ENCODE measurements at places on chromosomes 3 and 15. TPM values are rescaled to one million over a fixed set of nuclear protein-coding genes. Genes with fewer than 3 reads are reported as not detected.

HIGD2B gene
- total RNA-seq = not detected

DNA sequence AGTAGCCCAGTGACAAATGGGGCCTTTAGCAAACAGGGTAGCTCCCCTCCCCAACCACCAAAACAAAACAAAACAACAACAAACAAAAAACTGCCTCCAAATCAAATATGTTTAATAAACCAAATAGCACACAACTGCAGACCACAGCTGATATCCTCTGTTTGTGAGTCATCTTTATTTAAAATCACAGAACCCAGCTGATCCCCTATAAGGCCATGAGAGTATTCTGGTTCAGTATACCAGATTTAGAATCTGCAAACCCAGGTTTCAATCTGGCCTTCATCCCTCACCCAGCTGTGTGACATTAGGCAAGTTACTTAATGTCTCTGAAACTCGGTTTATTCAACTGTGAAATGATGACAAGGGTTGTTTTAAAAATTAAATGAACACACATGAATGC, 124.5 kb downstream of the SUCLG2 start:
- H3K27ac ChIP-seq = no peak overlapping the region
- peaks cover 4% of the 10 kb centered on the region for H3K36me3 ChIP-seq
- H3K27me3 ChIP-seq = no peaks in the 10 kb centered on the region
- H3K4me1 ChIP-seq = no peaks in the 10 kb centered on the region

KLHDC8B gene
- total RNA-seq = 88.7 TPM

DNA sequence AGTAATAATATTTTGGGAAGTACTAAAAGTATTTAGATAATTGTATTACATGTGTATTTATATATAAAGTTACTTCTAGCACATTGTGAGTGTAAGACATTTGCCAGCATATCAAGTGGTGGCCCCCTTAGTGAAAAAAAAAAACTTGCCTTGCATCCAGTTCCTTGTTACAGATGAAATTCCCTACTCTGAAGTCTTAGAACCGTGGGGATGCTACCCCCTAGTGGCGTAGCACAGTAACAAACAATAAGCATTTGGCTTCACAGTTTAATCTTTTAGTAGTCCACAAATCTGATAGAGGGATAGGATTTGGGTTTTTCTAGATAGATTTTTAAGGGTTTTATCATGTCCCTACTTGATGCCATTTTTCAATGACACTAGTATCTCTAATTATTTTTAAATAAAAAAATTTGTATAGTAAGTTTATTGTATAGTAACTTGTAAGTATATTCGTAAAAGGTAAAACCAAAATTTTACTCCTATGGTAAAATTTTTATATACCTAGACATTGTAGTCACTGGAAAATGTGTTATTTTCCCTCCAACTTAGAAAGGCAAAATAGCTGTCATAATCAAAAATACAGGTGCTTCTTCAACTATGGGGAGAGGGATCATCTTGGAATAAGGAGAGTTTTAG, 14.3 kb downstream of the SMC4 start:
- H3K36me3 ChIP-seq = peaks cover 17% of the 10 kb centered on the region
- no peak overlapping the region for H3K4me3 ChIP-seq
- H3K27ac ChIP-seq = no peak overlapping the region
- H3K27me3 ChIP-seq = no peaks in the 10 kb centered on the region
- DNase-seq = peak; percentile 81
- no peaks in the 10 kb centered on the region for H3K4me1 ChIP-seq

DNA sequence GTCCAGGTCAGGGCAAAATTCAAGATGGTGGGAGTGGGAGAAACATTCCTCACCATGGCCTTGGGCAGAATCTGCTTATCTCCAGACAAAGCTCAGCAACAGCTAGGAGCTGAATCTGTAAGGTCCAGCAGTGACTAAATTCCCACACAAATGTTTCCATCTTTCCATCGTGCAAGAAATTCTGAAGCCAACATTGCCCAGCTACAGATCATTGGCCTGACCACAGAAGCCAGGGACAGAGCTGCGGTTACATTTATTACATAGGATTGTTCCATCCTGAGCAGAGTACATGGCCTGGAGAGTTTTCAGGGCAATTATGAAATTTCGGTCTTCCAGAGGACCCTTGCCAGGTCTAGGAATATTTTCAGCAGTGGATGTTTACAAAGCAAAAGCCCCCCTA, 100.3 kb downstream of the LIPC start:
- no peak for DNase-seq
- H3K36me3 ChIP-seq = no peaks in the 10 kb centered on the region
- no peak overlapping the region for H3K27ac ChIP-seq
- H3K27me3 ChIP-seq = peaks cover 2% of the 10 kb centered on the region

NR2F2 gene
- 11.3 TPM for total RNA-seq

GRCh38 chr15:37106490-37107001, 6.2 kb upstream of the MEIS2 start:
- peak; percentile 78 for DNase-seq
- peaks cover 19% of the 10 kb centered on the region for H3K4me1 ChIP-seq
- H3K4me3 ChIP-seq = no peak overlapping the region
- H3K27me3 ChIP-seq = peaks cover 79% of the 10 kb centered on the region

- H3K36me3 ChIP-seq = no peaks in the 10 kb centered on the region
- peak; percentile 97 for DNase-seq
- H3K27ac ChIP-seq = peak overlapping the region; percentile 89
- peaks cover 18% of the 10 kb centered on the region for H3K4me1 ChIP-seq
- no peaks in the 10 kb centered on the region for H3K27me3 ChIP-seq
Observed at GRCh38 chr3:9091486-9092235, 128.4 kb upstream of the RAD18 start.

GRCh38 chr3:160973067-160973809, 131.9 kb downstream of the B3GALNT1 start:
- no peaks in the 10 kb centered on the region for H3K36me3 ChIP-seq
- no peaks in the 10 kb centered on the region for H3K27me3 ChIP-seq
- DNase-seq = no peak
- no peak overlapping the region for H3K4me3 ChIP-seq
- no peak overlapping the region for H3K27ac ChIP-seq

DNA sequence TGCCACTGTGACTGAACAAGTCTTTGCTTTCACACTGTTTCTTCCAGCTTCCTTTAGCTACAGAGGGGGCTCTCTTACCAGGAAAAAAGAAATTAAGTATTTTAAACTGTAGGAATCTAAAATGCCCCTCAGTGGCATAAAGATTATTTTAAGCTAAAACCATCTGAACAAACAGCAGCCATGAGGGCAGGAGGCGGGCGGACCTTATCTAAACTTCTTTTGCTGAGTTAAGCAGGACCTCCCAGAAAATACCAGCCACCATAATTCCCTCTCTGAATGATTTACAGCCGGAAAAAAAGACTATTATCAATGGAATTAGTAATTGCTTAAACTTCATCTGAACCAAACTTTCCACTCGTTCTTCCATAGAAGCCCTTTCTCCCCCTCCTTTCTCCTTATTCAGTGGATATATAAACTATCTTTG, 5.2 kb upstream of the TOPAZ1 start:
- peak; percentile 1 for DNase-seq
- H3K36me3 ChIP-seq = no peaks in the 10 kb centered on the region
- H3K4me3 ChIP-seq = no peak overlapping the region
- H3K27ac ChIP-seq = no peak overlapping the region

DNA sequence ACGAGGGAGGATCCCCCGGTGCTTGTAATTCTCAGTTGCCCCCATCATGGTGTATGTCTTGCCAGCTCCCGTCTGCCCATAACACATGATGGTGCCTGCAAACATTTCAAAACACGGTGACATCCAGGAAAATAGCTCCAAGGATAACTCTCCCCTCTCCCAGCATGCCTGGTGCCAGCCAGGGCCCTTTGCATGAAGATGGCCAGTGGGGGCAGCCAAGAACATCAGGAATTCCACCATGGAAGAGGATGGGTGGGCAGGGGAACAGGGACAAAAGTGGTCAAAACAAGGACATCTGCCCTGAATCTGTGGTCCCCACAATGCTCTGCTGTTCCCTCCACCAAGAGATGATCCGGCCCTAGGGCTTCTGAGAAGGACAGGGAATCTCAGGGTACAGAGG, 9.0 kb downstream of the KIF9 start:
- no peak overlapping the region for H3K27ac ChIP-seq
- no peaks in the 10 kb centered on the region for H3K27me3 ChIP-seq
- peaks cover 6% of the 10 kb centered on the region for H3K36me3 ChIP-seq

GRCh38 chr3:128173849-128174248, 20.6 kb downstream of the EEFSEC start:
- H3K27me3 ChIP-seq = no peaks in the 10 kb centered on the region
- H3K27ac ChIP-seq = no peak overlapping the region
- no peaks in the 10 kb centered on the region for H3K36me3 ChIP-seq

- H3K27me3 ChIP-seq = no peaks in the 10 kb centered on the region
- peak overlapping the region; percentile 60 for H3K4me3 ChIP-seq
- peaks cover 27% of the 10 kb centered on the region for H3K4me1 ChIP-seq
- H3K27ac ChIP-seq = peak overlapping the region; percentile 99
Observed at GRCh38 chr15:92810418-92811138, 89.5 kb upstream of the CHD2 start.

FYCO1 gene
- total RNA-seq = 18.6 TPM

DNA sequence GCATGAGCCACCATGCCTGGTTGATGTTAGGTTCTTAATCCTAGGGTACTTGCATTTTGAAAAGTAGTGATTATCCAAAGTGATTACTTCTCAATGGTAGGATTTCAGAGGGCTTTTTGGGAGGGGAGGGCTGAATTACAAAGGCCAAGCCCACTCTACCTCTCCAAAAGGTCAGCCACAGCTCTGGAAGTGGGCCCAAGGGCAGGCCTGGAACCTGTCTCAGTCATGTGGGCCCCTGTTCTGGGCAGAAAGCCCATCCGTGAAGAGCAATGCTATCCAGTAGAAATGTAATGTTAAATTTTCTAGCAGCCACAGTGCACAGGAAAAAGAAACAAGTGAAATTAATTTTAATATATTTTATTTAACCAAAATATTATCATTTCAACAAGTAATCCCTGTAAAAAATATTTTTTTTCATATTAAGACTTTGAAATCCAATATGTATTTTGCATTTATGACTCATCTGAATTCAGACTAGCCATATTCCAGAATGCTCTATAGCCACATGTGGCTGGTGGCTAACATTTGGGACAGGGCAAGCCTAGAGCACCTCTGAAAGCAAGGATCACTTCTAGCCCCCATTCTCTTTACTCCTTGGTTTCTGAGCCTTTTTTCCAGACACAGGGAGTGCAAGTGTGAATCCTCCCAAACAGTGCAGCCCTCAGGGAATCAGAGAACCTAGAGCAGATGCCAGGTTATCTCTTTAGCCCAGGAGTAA, 16.8 kb downstream of the RFT1 start:
- H3K36me3 ChIP-seq = peaks cover 56% of the 10 kb centered on the region
- no peak overlapping the region for H3K4me3 ChIP-seq
- H3K27ac ChIP-seq = peak overlapping the region; percentile 43
- DNase-seq = peak; percentile 50
- peaks cover 20% of the 10 kb centered on the region for H3K4me1 ChIP-seq

- no peaks in the 10 kb centered on the region for H3K4me1 ChIP-seq
- DNase-seq = peak; percentile 77
- no peak overlapping the region for H3K4me3 ChIP-seq
- H3K27ac ChIP-seq = no peak overlapping the region
Observed at GRCh38 chr3:191240486-191240885, 41.4 kb downstream of the OSTN start.

LAMB2 gene
- total RNA-seq = 445 TPM

GRCh38 chr3:38317192-38317759, 29.3 kb upstream of the XYLB start:
- no peaks in the 10 kb centered on the region for H3K36me3 ChIP-seq
- no peaks in the 10 kb centered on the region for H3K27me3 ChIP-seq
- H3K27ac ChIP-seq = no peak overlapping the region
- no peak for DNase-seq
- no peak overlapping the region for H3K4me3 ChIP-seq

CLDN16 gene
- total RNA-seq = not detected

GRCh38 chr15:82808634-82809041, 790 bp upstream of the WHAMM start:
- peak overlapping the region; percentile 88 for H3K27ac ChIP-seq
- no peaks in the 10 kb centered on the region for H3K27me3 ChIP-seq
- no peak overlapping the region for H3K4me3 ChIP-seq

CHRNA3 gene
- 0.13 TPM for total RNA-seq

- no peak overlapping the region for H3K4me3 ChIP-seq
- peak overlapping the region; percentile 81 for H3K27ac ChIP-seq
- H3K4me1 ChIP-seq = peaks cover 54% of the 10 kb centered on the region
Observed at GRCh38 chr15:90557186-90558084, 27.7 kb downstream of the CRTC3 start.

DNA sequence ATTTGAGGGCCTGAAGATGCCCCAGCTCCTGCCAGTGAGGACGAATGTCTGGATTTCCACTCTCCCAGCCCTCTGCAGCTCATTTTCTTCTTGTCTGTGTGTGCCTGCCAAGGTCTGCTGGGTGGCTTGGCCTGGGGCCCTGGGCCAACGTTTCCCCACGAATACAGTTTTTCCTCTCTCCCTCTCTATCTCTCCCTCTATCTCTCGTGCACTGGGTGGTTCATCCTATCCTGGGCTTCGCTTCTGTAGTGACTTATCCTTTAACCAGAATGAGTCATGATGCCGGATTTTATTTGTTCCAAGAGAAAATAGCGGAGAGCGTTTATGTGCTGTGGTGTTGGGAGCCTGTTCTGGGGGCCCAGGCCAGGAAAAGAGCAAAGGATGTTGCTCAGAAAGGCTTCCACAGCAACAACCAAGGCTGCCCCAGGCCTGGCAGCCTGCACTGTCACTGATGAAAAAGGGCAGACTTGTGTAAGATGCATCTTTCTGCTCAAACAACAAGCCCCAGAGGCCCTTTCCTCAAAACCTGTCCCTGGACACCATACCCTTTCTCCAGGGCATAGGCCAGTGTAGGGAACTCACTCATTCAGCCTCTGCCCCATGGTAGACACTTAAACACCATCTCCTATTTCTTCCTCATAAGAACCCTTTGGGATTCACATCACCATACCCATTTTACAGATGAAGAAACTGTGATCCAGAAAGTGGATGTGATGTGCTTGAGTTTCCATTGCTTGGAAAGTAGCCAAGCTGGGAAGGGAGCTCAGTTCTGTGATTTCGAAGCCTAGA, 47.3 kb downstream of the ITGA11 start:
- no peaks in the 10 kb centered on the region for H3K36me3 ChIP-seq
- peak overlapping the region; percentile 7 for H3K27ac ChIP-seq
- peaks cover 6% of the 10 kb centered on the region for H3K27me3 ChIP-seq
- H3K4me3 ChIP-seq = no peak overlapping the region
- DNase-seq = peak; percentile 54

- no peak overlapping the region for H3K27ac ChIP-seq
- no peaks in the 10 kb centered on the region for H3K36me3 ChIP-seq
- no peak for DNase-seq
- H3K27me3 ChIP-seq = no peaks in the 10 kb centered on the region
- no peaks in the 10 kb centered on the region for H3K4me1 ChIP-seq
- H3K4me3 ChIP-seq = no peak overlapping the region
Observed at GRCh38 chr3:110494093-110494490, 577.5 kb upstream of the NECTIN3 start.

DNA sequence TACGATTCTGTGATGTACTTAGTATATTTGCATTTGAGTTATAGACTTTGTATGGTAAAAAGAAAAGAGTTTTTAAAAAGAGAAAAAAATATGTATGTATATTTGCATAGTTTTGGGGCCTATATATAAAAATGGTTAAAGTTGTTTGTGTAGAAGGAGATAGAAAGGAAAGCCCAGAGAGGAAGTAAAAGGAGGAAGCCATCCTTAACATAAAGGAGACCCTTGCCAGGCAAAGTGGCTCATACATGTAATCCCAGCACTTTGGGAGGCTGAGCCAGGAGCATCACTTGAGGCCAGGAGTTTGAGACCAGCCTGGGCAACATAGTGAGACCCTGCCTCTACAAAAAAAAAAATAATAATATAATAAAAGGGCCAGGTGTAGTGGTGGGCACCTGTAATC, 8.4 kb downstream of the SNAP23 start:
- H3K36me3 ChIP-seq = peaks cover 4% of the 10 kb centered on the region
- H3K27ac ChIP-seq = no peak overlapping the region
- no peak for DNase-seq
- no peaks in the 10 kb centered on the region for H3K27me3 ChIP-seq
- no peak overlapping the region for H3K4me3 ChIP-seq

Data from muscle of leg (tissue), 16 donors.